ENCODE measurements at places on chromosomes 3 and 15.

- DNase-seq, result no peak
These were observed 40.5 kb downstream of the SLC12A6 start for GRCh38 chr15:34297059-34297458.

DNA sequence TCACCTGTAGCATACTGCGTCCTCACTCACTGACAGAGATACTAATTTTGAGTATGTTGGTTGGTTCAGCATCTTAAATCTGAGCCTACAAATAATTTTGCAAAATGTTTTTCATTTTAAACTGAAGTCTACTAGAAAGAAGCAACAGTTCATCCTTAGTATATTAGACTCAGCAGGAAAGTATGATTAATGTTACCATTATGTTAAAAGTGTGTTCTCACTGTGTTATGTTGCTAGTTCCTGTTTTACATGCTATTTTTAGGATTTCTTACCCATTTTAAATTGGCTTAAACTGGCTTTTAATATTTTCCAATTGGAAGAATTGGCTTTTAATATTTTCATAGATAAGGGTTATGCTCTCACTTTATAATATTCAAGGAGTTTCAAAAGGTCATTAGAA is 25.7 kb downstream of the ACKR4 start:
- DNase-seq, result no peak

DNA sequence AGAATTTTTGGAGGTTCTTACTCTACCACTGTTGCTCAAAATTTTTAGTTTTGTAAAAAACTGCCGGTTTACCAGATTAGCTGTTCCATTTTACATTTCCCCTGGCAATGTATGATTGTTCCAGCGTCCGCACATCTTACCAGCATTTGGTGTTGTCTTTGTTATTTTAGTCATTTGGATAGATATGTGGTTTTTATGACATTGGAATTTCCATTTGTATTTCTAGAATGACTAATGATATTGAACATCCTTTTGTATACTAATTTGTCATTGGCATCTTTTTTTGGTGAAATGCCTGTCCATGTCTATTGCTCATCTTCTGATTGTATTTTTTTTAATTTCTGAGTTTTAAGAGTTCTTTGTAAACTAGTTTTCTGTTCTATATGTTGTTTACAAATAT is 28.5 kb downstream of the LRRC28 start:
- no peak for DNase-seq

GRCh38 chr15:59657635-59658125 is 365 bp upstream of the GTF2A2 start:
- DNase-seq, result no peak

GRCh38 chr15:42914728-42915497 is 5.7 kb downstream of the TTBK2 start:
- no peak for DNase-seq
